ENCODE measurements at places on chromosomes 1 and 21.
A peak's percentile ranks its signal among the peaks of the same experiment; 100 is the strongest.

DNA sequence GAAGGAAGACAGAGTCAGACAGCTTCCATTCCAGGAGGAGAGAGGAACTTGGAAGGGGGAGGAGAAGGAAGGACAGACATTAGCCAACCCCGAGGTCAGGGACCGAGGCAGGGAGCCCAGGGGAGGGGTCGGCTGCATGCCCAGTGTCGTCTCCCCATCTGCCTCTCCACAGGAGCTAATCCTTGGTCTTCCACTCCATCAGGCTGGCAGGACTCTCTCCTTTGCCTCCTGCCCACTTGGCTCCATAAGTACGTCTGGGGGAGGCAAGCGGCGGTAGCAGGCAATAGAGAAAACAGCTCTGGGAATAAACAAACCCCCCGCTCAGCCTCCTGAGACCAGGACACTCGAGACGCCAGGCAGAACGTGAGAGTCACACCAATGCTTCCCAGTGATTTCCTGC is 71.3 kb downstream of the GRIK3 start:
- H3K27ac ChIP-seq: no peak overlapping the region
- H3K36me3 ChIP-seq: no peaks in the 10 kb centered on the region
- H3K4me1 ChIP-seq: no peaks in the 10 kb centered on the region
- H3K4me3 ChIP-seq: no peak overlapping the region
- no peak for DNase-seq

- no peak for DNase-seq
- H3K4me3 ChIP-seq: no peak overlapping the region
- H3K27ac ChIP-seq: no peak overlapping the region
Observed at GRCh38 chr1:247857985-247858619, 1.1 kb downstream of the TRIM58 start.

- H3K27ac ChIP-seq: no peak overlapping the region
- no peak for DNase-seq
- no peak overlapping the region for H3K4me3 ChIP-seq
- no peaks in the 10 kb centered on the region for H3K27me3 ChIP-seq
Observed at GRCh38 chr1:203390298-203390697, 39.4 kb upstream of the FMOD start.

DNA sequence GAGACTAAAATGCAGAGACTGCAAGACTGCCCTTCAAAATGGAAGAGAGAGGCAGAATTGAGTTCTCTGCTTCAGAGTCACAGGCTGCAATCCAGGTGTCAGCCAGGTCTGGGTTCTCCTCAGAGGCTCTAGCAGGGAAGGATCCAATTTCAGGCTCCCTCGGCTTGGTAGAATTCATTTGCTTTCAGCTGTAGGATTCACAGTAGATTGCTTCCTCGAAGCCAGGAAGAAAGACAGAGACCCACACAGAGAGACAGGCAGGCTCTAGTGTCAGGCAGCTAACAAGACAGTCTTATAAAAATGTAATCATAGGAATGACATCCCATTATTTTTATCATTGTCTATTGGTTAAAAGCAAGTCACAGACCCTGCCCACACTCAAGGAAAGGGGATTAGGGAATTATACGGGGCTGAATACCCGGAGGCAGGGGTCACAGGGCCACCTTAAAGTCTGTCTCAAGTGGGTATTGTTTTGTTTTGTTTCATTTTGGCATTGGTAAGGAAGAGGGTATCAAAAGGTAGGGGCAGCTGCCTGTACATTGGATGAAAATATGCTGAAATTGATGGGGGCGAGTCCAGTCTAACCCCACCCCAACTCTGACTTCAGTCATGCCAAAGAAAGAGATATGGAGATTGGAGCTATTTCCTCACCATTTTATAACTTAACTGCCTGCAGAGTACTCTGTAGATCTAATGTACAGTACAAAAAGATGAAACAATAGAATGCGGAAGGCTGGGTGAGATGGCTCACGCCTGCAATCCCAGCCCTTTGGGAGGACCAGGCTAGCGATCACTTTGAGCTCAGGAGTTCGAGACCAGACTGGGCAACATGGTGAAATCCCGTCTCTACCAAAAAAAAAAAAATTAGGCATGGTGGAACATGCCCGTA is 9.5 kb upstream of the TBCE start:
- H3K4me1 ChIP-seq: no peaks in the 10 kb centered on the region
- no peak overlapping the region for H3K4me3 ChIP-seq
- DNase-seq: no peak
- no peak overlapping the region for H3K27ac ChIP-seq
- no peaks in the 10 kb centered on the region for H3K36me3 ChIP-seq

- H3K36me3 ChIP-seq: no peaks in the 10 kb centered on the region
- H3K27ac ChIP-seq: no peak overlapping the region
- H3K4me1 ChIP-seq: peaks cover 11% of the 10 kb centered on the region
- DNase-seq: peak; percentile 39
- H3K4me3 ChIP-seq: no peak overlapping the region
Observed at GRCh38 chr1:89085781-89086180, 20.8 kb upstream of the GBP1 start.

DNA sequence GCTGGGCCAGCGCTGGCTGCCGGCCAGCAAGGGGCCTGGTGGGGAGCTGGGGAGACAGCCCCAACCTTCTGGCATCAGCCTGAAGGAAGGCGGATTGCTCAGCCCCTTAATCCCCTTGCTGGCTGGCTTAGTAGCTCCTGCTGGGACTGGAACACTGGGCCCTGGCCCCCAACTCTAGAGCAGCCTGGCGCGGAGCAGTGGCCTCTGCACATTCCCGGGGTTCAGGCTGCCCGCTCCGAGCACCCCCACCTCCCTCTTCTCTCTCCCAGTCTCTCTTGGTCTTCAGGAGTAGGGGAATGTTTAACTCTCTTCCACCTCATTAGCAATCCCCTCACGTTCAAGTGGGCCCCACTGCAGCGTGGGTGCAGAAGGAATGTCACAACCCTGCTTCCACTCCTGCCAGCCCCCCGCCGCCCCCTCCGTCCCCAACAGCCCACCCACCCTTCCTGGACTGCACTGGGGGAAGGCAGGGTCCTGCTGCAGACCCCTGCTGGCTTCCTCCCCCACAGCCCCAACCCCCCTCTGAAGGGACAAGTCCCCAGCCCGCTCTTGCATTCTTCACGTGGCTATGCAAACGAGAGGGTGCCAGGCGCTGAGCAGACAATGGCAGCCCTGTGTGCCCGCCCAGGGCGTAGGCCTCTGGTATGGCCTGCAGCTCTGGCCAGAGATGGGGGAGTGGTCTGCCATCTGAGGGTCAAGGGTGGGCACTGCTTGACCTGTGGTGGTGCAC is 980 bp upstream of the CLDN19 start:
- no peaks in the 10 kb centered on the region for H3K27me3 ChIP-seq
- no peak overlapping the region for H3K4me3 ChIP-seq
- H3K27ac ChIP-seq: no peak overlapping the region
- no peak for DNase-seq
- no peaks in the 10 kb centered on the region for H3K36me3 ChIP-seq

GRCh38 chr21:19565587-19565986 is 1162.0 kb upstream of the TMPRSS15 start:
- no peak for DNase-seq
- H3K4me1 ChIP-seq: no peaks in the 10 kb centered on the region
- no peak overlapping the region for H3K27ac ChIP-seq
- H3K36me3 ChIP-seq: no peaks in the 10 kb centered on the region
- H3K4me3 ChIP-seq: no peak overlapping the region

DNA sequence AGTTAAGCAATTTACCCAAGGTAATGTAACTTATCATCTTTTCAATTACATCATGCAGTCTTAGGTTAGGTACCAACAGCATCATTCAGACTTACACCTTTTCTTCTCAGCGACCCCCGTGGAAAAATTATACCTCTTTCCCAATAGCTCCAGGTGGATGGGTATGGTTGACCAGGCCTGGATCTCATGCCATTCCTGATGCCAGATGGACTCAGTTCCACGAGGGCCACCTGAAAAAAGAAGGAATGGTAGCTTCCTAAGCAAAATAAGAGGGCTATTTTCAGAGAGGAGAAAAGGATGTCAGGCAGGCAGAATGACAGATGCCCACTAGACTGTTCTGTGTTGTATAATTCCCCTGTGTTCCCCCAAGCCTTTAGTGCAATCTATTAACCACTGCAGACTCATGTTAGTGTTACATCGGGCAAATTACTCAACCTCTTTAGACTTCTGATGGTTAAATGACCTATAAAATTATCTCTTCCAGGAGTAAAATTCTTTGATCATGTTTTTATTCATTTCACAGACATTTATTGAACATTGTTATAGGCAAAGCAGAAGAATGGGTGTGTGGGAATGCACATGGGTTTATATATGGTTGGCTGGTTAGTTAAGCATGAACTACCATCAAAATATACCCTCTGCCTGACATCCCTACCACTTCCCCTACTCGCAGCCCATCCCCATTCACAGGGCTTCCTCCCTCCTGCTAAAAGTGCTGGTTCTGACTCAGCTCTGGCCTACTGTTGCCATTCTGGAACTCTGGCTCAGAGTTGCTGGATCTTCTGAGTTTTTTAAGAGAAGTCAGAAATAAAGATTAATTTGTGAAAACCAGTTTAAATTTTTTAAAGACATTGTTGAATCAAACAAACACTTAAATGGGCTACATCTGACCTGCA is 10.6 kb upstream of the MYSM1 start:
- H3K4me1 ChIP-seq: no peaks in the 10 kb centered on the region
- H3K36me3 ChIP-seq: no peaks in the 10 kb centered on the region
- H3K4me3 ChIP-seq: no peak overlapping the region

GRCh38 chr1:56390232-56390867 is 189.0 kb downstream of the PLPP3 start:
- no peaks in the 10 kb centered on the region for H3K27me3 ChIP-seq
- H3K27ac ChIP-seq: no peak overlapping the region
- no peak overlapping the region for H3K4me3 ChIP-seq
- no peaks in the 10 kb centered on the region for H3K36me3 ChIP-seq

Data from MM.1S (cell line).